ENCODE measurements at places on chromosomes 2 and 18. TPM values are rescaled to one million over a fixed set of nuclear protein-coding genes. Genes with fewer than 3 reads are reported as not detected.

The C18orf54 gene
- 20.0 TPM for total RNA-seq

The RPRM gene
- total RNA-seq: 95.9 TPM

The DES gene
- total RNA-seq: 1.3 TPM

DNA sequence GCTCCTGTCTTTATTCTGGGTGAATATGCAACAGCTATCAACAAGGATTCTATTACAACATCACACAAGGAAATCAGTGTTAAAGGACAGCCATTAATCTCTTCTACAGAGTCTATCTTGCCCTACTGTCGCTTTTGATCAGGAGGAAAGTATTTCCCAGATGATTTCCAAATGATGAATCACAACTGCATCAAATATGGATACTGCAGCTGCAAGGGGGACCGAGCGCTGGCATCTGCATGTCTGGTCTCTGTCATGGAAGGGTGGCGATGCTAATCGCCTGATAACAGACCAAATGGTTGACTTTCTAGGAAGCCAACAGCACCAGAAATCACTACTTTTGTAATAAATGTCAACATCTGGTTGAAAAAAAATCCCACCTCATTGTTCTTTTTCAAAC is 21.2 kb upstream of the OR6B3 start:
- no peak for DNase-seq

DNA sequence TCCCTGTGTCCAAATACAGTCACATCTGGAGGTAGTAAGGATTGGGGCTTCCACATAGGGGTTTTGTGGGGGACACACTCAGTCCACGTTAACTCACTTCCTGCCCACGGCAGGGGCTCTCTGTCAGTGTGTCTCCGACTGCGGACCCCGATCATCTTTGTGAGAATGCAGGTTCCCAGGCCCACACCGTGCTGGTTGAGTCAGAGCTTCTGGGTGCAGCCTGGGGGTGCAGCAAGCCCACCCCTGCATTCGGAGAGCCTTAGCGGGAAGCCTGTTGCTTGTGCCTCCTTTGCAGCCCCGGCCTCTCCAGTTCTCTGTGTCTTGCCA is 28.0 kb downstream of the HPCAL1 start:
- no peak for DNase-seq

- DNase-seq: no peak
Measured at GRCh38 chr2:8058652-8059051, 623.2 kb upstream of the ID2 start.

DNA sequence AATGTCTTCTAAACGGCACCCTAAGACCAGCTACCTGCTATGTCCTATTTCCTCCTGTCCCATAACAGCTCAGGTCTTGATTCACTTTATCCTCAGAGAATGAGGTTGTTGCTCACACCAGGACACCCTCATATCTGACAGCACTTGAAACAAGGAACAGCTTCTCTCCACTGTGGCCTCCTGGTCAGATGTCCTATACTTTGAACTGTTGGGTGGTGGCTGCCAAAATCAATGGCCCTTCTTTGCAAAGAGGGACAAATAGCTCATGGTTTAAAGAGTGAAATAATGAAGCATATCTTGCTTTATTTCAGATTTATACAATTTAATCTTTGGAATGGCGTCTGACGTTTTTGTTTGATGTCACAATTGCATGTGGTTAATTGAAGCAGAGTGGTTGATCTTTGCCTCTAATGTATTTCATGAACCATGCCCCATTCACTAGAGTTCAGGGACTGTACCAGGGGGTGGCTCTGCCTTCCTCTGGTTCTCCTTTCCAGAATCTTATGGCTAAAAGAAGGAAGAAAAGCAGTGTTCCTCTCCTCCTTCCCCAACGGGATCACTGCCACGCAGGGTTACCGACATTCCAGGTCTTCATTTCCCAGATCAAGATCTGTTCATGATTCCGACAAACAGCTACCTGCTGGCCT is 24.1 kb upstream of the ZCCHC2 start:
- DNase-seq: no peak

DNA sequence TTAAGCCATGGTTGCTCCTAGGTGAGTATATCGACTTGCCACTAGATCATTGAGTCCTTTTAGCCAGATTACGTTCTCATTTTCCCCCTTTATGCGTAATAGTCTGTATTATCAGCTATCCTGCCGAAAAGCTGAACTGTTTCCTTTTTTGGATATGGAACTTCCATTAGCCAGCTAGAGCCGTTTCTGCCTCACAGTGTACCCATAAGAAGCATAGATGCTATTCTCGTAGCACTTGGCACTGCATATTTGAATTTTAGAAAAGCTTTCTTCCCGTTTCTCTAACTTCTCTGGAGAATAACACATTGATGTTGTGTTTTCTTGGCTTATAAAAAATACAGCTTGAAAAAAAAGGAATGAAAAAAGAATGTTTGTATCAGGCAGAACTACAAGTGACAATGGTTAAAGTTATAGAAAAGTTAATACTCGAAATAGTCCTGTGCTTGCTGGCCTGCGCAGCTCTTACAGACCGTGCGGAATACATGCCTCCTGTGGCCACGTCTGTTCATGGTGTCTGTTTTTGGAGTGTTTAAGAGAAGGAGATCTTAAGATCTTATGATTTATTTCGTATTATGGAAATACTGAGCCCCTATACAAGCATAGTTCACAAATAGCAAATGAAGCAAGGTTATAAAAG is 710 bp downstream of the DUSP19 start:
- DNase-seq: no peak
